ENCODE measurements at places on chromosomes 4 and X.

GRCh38 chr4:40719008-40719623 is 30.6 kb upstream of the NSUN7 start:
- no peak for DNase-seq

GRCh38 chr4:26431461-26432180 is 58.7 kb downstream of the CCKAR start:
- no peak for DNase-seq

DNA sequence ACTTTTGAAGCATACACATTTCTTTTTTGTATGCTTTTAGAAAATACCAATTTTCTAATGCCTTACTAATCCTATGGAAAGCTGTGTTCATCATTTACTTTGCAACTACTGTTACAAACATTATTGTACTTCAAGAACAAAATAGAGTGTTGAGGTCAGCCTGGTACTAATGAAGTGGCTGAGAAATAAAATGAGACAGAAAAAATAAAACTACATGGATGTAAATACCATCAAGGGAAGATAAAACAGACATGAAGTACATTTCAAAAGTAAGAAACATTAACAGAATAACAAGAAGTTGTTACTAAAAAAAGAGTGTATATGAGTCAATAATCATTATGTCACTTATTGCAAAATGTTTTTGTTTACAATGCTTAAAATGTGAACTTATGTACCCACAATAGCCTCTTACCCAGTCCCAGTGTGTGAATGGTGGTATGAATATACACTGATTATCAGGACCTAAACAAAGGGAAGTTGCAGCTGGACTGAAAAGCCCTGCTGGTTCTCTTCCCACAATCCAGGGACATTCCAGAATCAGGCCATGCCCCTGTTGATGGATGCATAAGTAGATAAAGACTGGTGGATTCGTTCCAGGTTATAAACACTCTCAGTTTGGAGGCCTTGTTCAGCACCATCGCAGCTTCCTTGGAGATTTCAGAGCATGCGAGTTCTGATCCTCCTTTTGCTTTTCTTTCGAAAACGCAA is 2.4 kb upstream of the CSN3 start:
- DNase-seq, result no peak

DNA sequence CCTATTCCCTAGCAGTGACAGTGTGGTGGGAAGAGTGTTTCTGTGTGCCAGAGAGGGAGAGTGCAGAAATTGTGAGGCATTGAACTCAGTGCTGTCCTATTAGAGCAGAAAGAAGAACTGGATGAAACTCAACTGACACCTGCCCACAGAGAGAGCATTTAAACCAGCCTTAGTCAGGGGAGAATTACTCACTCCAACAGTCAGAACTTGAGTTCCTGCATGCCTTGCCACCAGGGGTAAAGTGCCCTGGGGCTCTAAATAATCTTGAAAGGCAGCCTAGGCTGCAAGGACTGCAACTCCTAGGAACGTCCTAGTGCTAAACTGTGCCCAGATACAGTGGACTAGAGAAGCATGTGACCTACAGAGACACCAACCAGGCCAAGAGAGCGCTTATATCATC is 12.8 kb downstream of the CYSLTR1 start:
- DNase-seq, result no peak

GRCh38 chr4:180913750-180914149 is 1329.5 kb upstream of the TENM3 start:
- no peak for DNase-seq

- no peak for DNase-seq
Observed at GRCh38 chrX:13103188-13103913, 58.9 kb upstream of the FAM9C start.
